ENCODE measurements at places on chromosomes 5 and 9.
A peak's percentile ranks its signal among the peaks of the same experiment; 100 is the strongest.

- no peak for DNase-seq
Measured at GRCh38 chr9:94269264-94269663, 10.2 kb downstream of the ZNF169 start.

- no peak for DNase-seq
Measured at GRCh38 chr5:37532976-37533740, 154.0 kb downstream of the WDR70 start.

- DNase-seq, result peak; percentile 9
Measured at GRCh38 chr9:101225271-101225670, 159.5 kb downstream of the BAAT start.

DNA sequence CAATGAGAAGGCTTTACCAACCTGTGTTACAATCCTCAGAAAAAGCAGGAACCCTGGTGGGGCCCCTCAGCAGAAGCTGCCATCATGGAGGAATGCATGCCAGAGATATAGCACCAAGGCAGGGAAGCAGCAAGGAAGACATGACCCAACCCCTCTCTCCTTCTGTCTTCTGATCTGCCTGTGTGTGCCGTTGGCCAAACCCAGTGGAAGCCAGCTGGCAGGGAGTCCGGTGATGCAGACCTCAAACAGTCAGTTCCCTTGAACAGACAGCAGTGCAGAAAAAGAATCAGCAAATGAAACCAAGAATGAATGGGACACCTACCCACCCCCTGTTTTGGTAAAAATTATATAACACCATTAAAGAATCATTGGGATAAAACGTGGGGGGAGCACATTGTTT is 234.2 kb downstream of the ZNF608 start:
- DNase-seq, result no peak

- DNase-seq, result no peak
Measured at GRCh38 chr5:43485406-43485805, 1.7 kb upstream of the TMEM267 start.

DNA sequence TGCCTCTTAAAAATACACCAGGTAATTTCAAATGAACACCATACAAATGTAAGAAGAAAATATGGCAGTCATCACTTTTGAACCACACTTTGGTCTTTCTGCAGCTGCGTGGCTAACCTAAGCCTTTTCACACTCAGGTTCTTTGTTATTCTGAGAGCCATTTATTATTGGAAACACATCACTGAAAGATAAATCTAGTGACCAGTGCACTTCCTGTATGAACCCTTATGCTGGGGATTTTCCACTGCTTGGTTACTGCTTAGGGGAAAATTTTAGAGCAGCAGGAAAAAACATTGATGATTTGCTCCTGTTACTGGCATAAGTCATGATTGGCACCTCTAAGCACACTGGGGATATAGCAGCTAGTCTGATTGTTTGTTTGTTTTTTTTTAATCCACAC is 58.6 kb upstream of the RANBP3L start:
- no peak for DNase-seq

GRCh38 chr9:91889161-91889911 is 60.7 kb downstream of the ROR2 start:
- DNase-seq, result no peak

- DNase-seq, result peak; percentile 16
Measured at GRCh38 chr9:37776328-37776727, 8.5 kb downstream of the EXOSC3 start.

DNA sequence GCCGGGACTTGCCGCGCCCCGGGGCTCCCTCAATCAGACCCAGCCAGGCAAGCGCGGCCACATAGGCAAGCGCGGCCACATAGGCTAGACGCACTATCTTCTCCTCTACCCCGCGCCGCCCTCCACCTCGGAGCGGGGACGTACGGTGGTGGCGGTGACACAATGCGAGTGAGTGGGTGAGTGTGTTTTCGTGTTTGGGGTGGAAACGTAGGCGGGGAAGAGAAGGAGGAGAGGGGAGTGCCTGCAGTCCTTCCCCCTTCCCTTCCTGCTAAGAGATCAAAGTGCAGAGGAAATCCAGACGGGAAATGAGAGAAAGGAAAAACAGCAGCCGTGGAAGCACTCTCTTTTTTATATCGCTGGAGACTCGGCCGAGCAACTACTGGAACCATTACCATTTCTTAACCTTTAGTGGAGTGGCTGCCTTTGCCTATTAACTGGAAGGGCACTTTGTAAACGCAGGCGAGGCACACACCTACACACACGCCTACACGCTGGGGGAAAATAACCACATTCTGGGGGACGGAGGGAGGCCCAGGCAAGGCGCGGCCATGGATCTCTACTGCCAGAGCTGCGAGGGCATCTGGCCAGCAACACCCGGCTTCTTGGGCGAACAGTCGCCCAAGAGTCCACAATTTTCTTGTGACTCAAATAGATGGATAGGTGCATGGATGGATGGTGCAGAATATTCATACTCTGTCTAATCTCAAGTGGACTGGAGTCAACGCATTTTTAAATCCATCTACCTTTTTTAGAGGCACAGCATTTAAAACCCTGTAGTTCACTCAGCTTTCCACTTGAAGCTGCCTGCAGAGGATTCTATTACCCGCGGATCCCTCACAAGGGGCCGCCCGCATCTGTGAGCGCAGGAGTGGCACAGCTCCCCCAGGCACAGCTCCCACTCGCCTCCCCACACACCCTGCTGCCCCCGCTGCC is 2.1 kb downstream of the EDIL3 start:
- peak; percentile 61 for DNase-seq

DNA sequence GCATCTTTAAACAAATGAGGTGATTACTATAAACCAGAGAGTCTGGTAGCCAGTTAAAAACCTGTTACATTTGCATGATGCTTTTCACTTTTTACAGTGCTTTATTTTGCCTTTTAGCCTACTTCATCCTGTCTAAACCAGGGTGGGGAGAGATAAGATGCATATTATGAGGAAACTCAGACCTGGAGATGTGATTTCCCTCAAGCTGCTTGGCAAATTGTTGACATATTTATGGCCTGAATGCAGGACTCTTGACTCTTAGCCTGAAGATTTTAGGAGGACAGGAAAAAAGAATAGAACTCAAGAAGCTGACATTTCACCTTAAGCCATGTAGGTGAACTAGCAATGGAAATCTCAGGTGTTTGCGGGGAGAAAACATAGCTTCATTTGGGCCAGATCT is 202.8 kb downstream of the NMUR2 start:
- no peak for DNase-seq

- DNase-seq, result no peak
Measured at GRCh38 chr5:172681421-172681820, 40.4 kb downstream of the NEURL1B start.

DNA sequence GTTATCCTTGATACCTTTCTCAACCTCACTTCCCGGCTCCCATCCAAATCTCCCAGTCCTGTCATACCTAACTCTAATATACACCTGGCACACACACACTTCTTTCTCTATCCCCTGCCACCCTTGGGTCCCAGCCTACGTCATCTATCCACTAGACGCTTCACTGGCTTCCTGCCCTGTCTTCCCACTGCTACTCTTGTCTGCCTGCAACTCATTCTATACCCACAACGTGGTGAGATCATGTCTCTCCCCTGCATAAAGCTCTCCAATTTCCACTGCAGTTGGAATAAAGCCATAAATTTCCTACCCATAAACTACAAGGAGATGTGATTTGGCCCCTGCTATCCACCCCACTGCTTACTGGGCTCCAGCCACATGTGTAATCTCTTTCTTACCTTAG is 93.5 kb downstream of the JMY start:
- DNase-seq, result no peak

DNA sequence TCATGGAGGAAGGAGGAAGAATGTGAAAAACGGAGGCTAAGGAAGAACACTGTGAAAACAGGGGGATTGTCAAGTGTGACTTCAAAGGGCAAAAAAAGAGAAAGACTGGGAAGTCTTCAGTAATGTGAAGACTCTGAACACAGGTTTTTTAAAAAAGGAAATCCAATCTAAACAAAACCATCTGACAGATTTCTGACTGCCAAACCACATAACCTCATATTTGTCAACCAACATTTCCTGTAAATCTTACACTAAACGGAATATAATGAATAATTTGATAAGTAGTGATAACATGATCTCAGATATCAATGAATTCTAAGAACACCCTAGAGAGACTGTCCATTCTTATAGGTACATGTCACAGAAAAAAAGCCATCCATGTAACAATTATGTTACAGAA is 124.7 kb downstream of the FBN2 start:
- peak; percentile 33 for DNase-seq

DNA sequence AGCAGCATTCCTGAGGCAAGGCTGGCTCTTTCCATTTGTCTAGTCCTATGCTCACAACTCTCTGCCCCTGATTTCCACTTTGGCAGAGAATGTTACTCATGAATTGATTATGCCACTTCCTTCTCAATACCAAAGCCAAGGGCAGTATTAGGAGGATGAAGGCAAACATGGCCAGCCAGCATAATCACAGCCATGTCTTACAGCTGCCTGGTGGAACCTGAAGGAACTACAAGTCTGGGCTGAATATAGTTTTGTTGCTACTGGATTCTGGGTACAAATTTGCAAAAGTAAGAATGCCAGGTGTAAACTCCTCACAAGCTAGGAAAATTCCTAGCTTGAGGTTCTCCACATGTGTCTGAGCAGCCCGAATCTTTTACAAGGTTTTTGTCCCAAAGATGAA is 4.2 kb downstream of the SIL1 start:
- DNase-seq, result no peak

DNA sequence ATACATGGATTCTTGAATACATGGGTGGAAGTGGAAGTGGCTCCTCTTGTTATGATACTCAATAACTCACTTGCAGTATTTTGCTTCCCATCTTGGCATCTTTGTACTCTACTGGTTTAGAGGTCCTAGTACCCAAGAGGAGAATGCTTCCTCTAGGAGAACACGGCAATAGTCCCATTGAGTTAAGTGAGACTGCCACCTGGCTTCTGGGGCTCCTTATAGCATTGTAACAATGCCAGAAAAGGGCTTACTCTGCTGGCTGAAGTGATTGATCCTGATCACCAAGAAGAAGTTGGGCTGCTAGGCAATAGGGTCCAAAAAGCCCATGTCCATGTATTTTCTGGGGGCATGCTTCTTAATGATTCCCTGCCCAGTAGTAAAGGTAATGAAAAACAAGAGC is 627.6 kb upstream of the SGCD start:
- DNase-seq, result no peak

DNA sequence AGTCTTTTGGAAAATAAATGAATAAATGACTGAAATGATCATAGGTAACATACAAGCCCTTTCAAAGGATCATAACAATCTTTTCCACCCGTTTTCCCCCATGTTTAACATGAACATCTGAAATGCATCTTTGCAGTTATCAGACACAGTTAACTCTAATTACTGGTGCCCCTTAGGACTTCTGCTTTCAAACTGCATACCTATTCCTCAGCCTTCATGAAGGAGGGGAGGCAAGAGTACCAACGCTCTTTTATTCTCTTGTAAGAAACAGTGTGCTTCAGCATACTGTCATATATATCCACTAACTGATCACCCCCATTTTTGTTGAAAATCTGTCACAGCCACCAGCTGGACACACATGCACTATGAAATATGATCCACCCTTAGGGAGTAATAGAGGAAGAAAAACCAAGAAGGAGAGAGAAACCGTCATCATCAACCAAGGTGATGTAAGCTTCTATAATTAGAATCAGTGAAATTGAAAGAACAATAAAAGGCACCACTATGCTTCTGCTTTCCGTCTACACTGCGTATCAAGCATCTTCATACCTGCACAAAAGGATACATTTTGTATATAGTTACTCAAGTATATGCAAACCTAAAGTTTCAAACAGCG is 98.7 kb downstream of the RAPGEF6 start:
- peak; percentile 44 for DNase-seq

- DNase-seq, result no peak
Measured at GRCh38 chr5:39158127-39158593, 61.2 kb downstream of the FYB1 start.

GRCh38 chr5:135966165-135966564 is 11.4 kb upstream of the LECT2 start:
- DNase-seq, result no peak

- no peak for DNase-seq
Measured at GRCh38 chr5:93371893-93372292, 209.1 kb downstream of the NR2F1-AS1 start.

GRCh38 chr5:155394727-155395126 is 381.2 kb downstream of the KIF4B start:
- DNase-seq, result no peak

DNA sequence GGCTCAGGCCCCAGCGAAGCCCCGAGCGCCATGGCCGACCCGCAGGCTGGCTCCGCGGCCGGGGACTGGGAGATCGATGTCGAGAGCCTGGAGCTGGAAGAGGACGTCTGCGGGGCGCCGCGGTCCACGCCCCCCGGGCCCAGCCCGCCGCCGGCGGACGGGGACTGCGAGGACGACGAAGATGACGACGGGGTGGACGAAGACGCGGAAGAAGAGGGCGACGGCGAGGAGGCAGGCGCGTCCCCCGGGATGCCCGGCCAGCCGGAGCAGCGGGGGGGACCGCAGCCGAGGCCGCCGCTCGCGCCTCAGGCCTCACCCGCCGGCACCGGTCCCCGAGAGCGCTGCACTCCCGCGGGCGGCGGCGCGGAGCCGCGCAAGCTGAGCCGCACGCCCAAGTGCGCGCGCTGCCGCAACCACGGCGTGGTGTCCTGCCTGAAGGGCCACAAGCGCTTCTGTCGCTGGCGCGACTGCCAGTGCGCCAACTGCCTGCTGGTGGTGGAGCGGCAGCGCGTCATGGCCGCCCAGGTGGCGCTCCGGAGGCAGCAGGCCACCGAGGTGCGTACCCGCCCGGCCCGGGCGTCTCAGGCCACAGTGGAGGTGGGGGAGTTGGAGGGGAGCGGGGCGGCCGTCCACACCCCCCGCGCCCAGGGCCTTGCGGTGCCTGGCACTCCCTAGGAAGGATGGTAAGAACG is 1.6 kb downstream of the DMRT2 start:
- peak; percentile 20 for DNase-seq

DNA sequence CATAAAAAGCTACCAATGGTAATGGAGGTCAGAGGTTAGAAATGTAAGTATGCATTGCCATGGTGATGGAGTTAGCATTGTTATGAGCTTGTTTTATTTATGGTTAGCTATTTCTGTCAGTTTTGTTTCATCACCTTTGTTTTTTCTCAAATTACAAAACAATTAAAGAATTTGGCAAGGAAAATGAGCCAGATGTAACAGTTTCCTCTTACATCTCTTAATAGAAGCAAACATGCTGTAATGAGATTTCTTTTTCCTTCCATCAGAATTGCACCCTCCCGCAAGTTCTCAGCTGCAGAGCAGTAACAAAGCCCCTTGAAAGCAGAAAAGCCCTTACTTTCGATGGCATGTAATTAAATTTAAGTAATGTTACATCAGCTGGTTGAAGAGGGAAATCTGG is 233.0 kb downstream of the SGCD start:
- DNase-seq, result peak; percentile 18

- DNase-seq, result peak; percentile 9
Measured at GRCh38 chr5:115180165-115180709, 10.5 kb upstream of the TRIM36 start.
